DND-41 (cell line): ENCODE measurements at places on chromosomes 7 and 10.
A peak's percentile ranks its signal among the peaks of the same experiment; 100 is the strongest.

- no peak for DNase-seq
Observed at GRCh38 chr10:35852721-35853120, 210.6 kb upstream of the FZD8 start.

GRCh38 chr7:145534301-145534700 lies 582.3 kb upstream of the CNTNAP2 start:
- no peak for DNase-seq

GRCh38 chr7:31192986-31193385 lies 140.9 kb downstream of the ADCYAP1R1 start:
- peak; percentile 5 for DNase-seq

GRCh38 chr10:29496341-29497162 lies 138.2 kb downstream of the SVIL start:
- peak; percentile 33 for DNase-seq

DNA sequence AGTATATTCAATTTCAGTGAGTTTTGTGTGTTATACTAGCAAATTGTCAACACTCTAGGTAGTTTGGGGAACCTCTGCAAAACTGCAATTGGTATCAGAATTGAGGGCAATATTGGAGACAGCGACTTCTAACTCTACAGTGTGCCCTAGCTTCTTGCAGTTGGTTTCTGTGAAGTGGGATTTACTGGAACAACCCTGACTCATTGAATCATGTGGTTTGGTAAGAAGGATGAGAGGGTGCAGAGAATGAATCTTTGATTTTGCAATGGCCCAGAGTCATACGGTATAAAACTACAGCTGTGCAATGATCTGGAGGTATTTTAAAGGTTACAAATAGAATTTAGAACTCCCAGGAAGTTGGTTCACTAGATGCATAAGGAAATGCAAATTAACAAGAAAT lies 129.1 kb upstream of the PPP1R3A start:
- peak; percentile 37 for DNase-seq

GRCh38 chr7:132575419-132575981 lies 770 bp downstream of the PLXNA4 start:
- no peak for DNase-seq

DNA sequence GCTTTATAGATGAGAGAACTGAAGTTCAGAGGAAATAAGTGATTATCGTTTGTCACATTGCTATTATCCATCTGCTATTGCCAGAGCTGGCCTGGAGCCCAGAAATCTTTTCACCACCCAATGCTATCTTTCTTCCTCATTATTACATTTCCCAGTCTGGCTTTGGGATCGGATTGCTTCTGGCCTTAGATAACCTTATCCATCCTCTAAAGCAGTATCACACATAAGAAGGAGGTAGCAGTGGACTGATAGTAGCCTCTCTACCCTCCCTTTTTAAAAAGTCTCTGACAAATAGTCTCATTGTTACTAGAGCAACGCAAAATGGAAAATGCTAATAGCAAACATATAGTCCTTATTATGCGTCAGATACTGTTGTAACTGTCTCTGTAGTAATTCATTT lies 1.3 kb upstream of the CLDN12 start:
- DNase-seq, result no peak

- no peak for DNase-seq
Observed at GRCh38 chr10:30134171-30134945, 75.0 kb upstream of the JCAD start.

- no peak for DNase-seq
Observed at GRCh38 chr10:60537697-60538096, 148.0 kb upstream of the ANK3 start.

- DNase-seq, result no peak
Observed at GRCh38 chr7:6451224-6451705, 3.5 kb upstream of the DAGLB start.

DNA sequence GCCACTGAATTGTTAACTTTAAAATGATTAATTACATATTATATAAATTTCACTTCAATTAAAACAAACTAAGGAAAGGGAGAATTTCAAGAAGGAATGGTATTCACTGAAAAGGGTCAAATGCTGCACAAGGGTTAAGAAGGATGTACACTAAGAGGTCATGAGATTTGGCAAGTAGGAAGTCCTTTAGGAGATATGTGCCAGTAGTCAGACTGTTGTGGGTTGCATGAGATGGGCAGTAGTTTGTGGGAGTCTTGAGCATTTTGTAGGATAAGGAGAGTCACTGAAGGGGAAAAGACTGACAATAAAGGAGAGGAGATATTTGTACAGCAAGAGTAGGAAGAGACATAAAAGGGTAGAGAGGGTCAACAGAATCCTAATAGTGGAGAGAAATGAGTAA lies 12.4 kb upstream of the PTPN12 start:
- DNase-seq, result no peak
